ENCODE measurements at places on chromosomes 13 and 19.

- no peak for DNase-seq
These were observed 8.1 kb upstream of the ARRDC2 start for GRCh38 chr19:17999684-18000479.

DNA sequence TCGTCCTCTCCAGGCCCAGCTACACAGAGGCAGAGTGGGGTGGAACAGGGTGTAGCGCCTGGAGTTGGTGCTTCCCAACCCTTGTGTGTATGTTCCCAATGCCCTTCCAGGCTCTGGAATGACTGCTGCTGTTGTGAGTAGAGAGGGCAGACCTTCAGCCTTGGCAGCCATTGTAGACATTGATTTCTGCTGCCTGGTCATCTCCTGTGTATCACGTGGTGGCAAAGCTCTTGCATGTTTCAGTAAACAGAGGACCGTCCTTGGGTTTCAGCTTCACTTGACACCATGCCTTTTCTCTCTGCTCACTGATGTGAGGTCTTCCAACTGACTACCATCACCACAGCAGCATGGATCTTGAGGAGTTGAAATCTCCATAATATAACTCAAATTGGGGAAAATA lies 397.9 kb downstream of the COG6 start:
- DNase-seq, result no peak

DNA sequence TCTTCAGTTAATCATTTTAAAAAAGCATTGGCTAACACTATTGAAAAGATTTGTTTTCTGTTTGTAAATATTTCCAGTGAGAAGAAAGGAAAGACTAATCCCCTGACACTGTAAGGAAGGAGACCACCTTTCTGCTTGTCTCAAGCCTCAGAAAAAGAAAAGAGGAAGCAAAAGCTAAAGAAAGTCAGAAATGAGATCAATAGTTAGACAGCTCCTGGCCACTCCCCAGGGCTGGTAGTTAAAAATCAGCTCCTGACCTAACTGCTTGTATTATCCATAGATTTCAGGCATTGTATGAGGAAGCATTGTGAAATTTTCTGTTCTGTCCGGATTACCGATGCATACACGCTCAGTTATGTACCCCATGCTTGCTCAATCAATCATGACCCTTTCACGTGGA lies 76.6 kb downstream of the ZNF486 start:
- no peak for DNase-seq

- DNase-seq, result no peak
These were observed 15.8 kb upstream of the ELF1 start for GRCh38 chr13:41034881-41035280.

DNA sequence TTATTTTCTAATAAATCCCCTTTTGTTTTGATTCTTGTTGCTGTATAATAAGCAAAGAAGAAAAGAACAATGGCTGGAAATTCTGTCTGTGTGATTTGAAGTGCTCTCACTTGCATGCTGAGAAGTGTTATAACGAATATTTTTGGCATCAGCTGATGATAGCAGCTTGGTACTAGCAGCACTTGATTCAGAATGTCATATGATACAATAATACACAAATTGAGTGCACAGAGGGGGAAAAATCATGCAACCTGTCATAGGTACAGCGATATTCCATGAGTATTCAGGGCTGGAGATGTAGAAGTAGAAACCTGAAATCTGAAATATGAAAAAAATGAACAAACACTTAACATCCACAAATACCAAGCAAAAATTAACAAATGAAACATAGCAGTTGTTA lies 108.1 kb downstream of the FGF14 start:
- no peak for DNase-seq

GRCh38 chr13:39602614-39603366 lies at the start of gene LHFPL6:
LHFPL6 (minus strand) TSS chr13:39603193.
- DNase-seq, result no peak

DNA sequence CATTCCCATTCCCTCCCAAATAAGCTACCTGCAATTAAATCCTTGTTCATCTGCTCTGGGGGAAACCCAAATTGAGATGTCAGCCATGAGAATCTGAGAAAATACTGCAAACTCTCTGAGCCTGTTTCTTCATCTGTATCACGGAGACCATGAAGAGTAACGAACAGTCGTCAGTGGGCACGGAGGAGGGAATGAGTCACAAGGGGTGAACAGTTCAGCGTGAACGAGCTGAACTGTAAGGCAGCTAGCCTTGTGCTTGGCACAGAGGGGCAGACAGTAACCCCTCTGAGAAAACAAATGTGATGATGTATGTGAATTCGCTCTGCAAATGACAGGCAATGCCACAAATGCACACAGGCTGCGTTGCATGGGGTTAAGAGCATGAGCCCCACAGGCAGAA lies 288.7 kb downstream of the FOXO1 start:
- DNase-seq, result no peak

DNA sequence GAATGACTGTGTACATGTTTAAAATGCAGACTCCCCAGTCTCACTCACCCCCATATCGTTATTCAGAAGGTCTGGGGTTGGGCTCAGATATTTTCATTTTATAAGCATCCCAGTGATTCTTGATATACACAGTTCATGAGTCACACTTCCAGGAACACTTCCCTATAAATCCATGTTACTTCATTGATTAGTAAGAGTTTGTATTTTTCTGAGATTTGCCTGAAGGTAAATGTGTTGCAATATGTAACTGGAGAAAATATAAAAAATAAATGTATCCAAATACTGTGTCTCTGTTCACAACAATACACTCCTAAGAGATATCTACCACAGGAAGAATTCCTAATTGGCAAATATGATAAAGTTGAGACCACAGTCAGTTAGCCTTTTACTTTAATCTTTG lies 6.6 kb upstream of the PDX1 start:
- DNase-seq, result no peak

GRCh38 chr13:88189728-88190127 lies 518.6 kb downstream of the SLITRK5 start:
- DNase-seq, result no peak

DNA sequence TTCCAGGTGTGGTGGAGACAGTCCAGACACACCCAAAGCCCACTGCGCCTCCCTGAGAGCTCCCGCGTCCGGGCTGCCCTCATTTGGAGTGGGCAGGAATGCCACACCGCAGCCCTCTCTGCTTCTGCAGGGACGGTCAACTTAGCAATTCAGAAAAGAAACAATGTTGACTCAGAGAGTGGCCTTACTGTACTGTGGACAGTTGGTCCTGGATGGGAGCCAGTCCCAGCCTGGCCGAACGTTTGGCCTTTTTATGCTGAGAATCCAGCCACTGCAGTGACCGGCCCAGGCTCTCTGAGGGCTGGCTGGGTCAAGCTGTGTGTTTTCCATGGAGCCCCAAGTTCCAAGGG lies 7.2 kb downstream of the GAS6 start:
- DNase-seq, result no peak
